A549 treated with CORT108297 at 1 μM for 4 hours (cell line): ENCODE measurements at places on chromosomes 6 and 20. TPM values are rescaled to one million over a fixed set of nuclear protein-coding genes. Genes with fewer than 3 reads are reported as not detected.

Gene BMP6
- 13.6 to 21.2 TPM (median 19.1 TPM) in 5 replicates for total RNA-seq

Gene FERMT1
- total RNA-seq: 15.4 to 17.4 TPM (median 16.2 TPM) in 5 replicates

Gene STX11
- total RNA-seq: 1.9 to 2.3 TPM (median 2.1 TPM) in 5 replicates

Gene ZC3H12D
- total RNA-seq: 0.06 to 0.40 TPM (median 0.10 TPM) in 5 replicates

Gene SLC2A10
- total RNA-seq: not detected in 5 replicates

Gene TTPAL
- total RNA-seq: 11.0 to 14.2 TPM (median 13.7 TPM) in 5 replicates

Gene NOX3
- not detected in 5 replicates for total RNA-seq

Gene BMP2
- total RNA-seq: 0.43 to 0.69 TPM (median 0.55 TPM) in 5 replicates

Gene SALL4
- total RNA-seq: 1.1 to 2.0 TPM (median 1.4 TPM) in 5 replicates

Gene CEP250
- total RNA-seq: 23.1 to 30.2 TPM (median 26.4 TPM) in 5 replicates
